Activated CD4-positive, alpha-beta memory T cell treated with anti-CD3 and anti-CD28 coated beads, Interleukin-2, amount 10 ng/mL, durations not matched to agents 7 days and 5 days (primary cell): ENCODE measurements at places on chromosomes 1 and 21. TPM values are rescaled to one million over a fixed set of nuclear protein-coding genes. Genes with fewer than 3 reads are reported as not detected.

- DNase-seq = no peak
- H3K4me1 ChIP-seq = peaks cover 49% of the 10 kb centered on the region
- H3K4me3 ChIP-seq = peak overlapping the region; percentile 85
- peak overlapping the region; percentile 8 for H3K27ac ChIP-seq
- H3K36me3 ChIP-seq = peaks cover 20% of the 10 kb centered on the region
- H3K27me3 ChIP-seq = no peaks in the 10 kb centered on the region
Observed at GRCh38 chr1:155210314-155211104, 2.0 kb downstream of the MTX1 start.

DNA sequence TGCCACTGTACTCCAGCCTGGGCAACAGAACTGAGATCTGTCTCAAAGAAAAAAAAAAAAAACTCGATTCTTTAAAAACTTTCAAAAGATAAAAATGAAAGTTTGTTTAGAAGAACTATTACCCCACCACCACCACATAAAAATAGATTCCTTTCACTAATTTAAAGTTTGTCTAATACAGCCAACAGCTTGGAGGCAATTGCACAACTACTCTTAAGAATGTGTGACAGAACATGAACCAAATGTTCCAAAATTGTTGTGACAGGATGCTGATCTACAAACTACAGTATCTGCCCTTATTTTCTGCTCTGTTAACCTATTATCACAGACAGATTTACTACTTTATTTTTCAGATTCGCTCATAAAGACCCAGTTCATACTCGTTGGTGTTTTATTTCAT lies 5.5 kb upstream of the TGFBR3 start:
- peaks cover 36% of the 10 kb centered on the region for H3K4me1 ChIP-seq
- no peaks in the 10 kb centered on the region for H3K36me3 ChIP-seq
- DNase-seq = no peak
- H3K27me3 ChIP-seq = peaks cover 23% of the 10 kb centered on the region
- H3K4me3 ChIP-seq = no peak overlapping the region

DNA sequence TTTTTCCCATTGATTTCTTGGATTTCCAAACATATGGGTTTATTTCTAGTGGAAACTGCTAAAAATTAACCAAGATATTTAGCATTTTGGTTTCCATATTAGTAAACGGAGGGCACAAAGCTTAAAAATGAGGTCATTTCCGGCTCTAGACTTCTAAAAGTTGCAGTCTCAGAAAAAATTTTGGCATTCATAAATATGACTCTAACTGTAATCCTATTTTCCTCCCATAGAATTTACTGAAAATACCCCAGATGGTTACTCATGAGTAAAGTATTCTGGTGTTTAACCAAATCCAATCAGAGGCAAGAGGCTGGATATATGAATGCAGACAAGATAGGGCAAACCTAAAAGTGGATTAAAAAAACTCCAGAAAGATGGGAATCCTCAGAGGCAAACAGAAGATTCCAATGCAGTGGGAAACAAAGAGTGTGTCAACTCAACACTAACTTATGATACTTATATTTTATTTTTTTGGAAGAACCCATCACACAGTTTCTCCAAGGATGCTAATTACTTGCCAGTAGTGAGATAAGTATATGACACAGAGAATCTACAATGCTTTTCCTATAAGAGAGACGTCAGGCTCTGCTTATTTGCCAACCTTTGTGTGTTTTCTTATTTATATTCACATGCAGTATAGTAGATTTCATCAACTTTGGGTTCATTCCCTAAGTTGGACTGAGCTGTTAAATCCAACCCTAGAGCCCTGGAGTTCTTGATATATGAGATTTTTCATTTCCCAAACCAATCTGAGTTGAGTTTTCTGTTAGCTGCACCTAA lies 90.1 kb upstream of the BCL10 start:
- no peaks in the 10 kb centered on the region for H3K36me3 ChIP-seq
- no peaks in the 10 kb centered on the region for H3K4me1 ChIP-seq
- peaks cover 11% of the 10 kb centered on the region for H3K27me3 ChIP-seq
- no peak for DNase-seq

DNA sequence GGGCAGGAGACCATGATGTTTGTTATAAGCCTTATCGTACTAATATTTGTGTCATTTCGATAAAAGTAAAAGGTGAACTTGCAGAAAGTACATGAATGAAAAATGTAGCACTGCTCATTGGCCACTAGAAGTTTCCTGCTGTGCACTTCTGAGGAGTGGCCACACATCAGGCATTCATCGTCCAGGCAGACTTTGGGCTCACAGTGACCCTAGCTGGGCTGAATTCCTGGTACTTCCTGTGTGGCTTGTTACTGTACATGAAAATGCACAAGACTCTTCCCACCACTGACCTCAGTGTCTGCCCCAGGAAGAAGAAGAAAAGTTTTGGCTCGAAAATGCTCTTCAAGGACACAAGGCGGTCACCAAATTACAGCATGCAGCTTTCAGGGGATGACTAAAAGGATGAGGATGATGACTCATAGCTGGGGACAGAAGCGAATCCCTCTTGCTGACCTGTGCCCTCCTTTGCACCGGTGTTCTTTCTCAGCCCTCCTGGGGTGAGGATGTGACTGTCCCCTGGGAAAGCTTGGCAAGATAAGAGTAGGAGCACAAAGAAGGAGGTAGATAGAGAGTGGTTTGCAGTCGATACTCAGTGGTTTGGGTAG lies 252.4 kb upstream of the KAZN start:
- H3K36me3 ChIP-seq = no peaks in the 10 kb centered on the region
- DNase-seq = no peak
- H3K4me1 ChIP-seq = no peaks in the 10 kb centered on the region

- no peaks in the 10 kb centered on the region for H3K4me1 ChIP-seq
- no peak for DNase-seq
- H3K4me3 ChIP-seq = no peak overlapping the region
- H3K27me3 ChIP-seq = no peaks in the 10 kb centered on the region
- no peaks in the 10 kb centered on the region for H3K36me3 ChIP-seq
Observed at GRCh38 chr1:245797592-245798348, 643.0 kb downstream of the KIF26B start.

DNA sequence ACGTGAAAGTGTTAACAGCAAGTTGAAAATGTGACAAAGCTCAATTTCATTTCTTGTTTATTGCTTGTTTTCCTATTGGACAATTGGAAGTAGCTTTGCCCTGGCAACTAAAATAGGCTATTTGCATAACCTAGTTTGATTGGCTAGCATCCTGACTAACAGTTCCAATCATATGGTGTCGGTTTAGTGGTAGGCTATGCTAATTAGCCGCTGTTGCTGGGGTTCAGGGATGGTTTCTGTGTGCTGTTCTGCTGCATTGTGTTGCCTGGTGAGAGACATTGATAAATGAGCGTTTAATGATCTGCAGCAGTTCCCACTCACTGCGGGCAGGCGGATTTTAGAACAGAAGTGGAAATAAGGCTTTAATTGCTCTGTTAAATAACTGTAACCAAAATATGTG lies 68.5 kb downstream of the DYRK1A start:
- H3K4me3 ChIP-seq = no peak overlapping the region
- H3K27ac ChIP-seq = no peak overlapping the region
- H3K27me3 ChIP-seq = no peaks in the 10 kb centered on the region
- peaks cover 23% of the 10 kb centered on the region for H3K36me3 ChIP-seq
- peaks cover 16% of the 10 kb centered on the region for H3K4me1 ChIP-seq

- no peaks in the 10 kb centered on the region for H3K4me1 ChIP-seq
- H3K27ac ChIP-seq = no peak overlapping the region
- no peak overlapping the region for H3K4me3 ChIP-seq
- no peak for DNase-seq
Observed at GRCh38 chr1:201647094-201647493, 108.2 kb downstream of the NAV1 start.

DNA sequence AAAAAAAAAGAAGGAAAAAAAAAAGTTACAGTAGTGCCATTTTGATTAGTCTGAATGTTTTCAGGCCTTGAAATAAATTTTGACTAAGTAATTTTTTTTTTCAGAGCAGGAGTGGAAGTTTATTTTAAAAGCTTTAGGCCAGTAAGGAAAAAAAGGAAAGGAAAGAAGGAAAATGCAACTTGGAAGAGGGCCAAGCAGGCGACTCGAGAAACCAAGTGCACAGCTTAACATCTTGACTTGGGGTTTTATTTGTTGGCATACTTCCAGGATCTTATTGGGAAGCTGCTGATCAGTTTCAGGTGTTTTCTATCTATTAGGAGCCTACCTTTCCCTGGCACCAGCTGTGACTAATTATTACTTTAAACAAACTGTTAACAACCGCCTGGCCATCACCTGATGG lies 41.7 kb downstream of the ATF3 start:
- H3K4me1 ChIP-seq = no peaks in the 10 kb centered on the region
- no peaks in the 10 kb centered on the region for H3K36me3 ChIP-seq
- no peak overlapping the region for H3K27ac ChIP-seq

DNA sequence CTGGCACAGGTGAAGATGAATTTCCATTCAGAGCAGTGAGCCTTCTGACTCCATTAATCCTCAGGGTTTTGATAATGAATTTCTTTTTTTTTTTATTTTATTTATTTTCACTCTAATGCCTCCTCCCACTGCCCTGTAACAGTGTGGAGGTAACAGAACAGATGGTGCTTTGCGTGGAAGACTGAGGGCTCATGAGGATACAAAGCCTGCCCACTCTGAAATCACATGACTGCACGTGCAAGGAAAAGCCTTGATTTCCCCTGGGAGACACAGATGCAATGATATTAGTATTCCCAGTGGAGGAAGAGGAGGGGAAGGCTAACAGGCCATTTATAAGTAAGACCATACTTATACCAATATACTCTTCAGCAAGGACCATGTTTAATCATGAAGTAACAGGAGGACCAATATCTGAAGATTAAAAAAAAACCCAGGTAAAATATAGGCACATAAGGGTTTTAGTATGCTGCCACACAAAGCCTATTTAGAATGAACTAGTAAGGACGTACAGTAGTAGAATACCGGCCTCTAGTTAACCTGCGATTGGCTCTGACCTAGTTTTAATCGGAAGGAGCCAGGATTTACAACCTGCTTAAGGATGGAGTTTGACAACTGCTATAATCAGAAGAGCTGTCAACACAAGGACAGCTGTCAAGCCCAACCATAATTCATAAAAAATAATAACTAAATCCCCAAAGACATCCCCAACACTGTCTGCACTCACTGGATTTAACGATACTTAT lies 69.6 kb downstream of the LHX4 start:
- no peak overlapping the region for H3K27ac ChIP-seq
- peaks cover 7% of the 10 kb centered on the region for H3K4me1 ChIP-seq
- peaks cover 3% of the 10 kb centered on the region for H3K36me3 ChIP-seq

DNA sequence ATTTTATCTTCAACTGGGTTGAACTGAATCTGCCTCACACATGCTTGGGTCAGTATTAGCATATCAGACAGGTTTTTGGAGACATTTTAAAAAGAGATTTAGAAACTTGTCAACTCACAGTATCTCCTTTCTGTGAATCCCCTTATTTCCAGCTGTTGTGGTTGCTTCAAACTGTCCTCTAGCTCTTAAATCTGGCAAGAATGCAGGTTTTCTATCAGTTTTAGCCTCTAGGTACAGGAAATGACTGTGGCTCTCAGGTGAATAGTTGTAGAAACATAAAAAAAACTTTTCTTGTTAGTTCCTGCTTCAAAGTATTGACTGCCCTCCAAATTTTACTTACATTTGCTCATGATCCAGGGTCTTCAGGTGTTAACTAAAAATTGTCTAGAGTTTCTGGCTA lies 495.7 kb upstream of the TMPRSS15 start:
- no peaks in the 10 kb centered on the region for H3K36me3 ChIP-seq
- no peaks in the 10 kb centered on the region for H3K27me3 ChIP-seq
- no peak overlapping the region for H3K27ac ChIP-seq

DNA sequence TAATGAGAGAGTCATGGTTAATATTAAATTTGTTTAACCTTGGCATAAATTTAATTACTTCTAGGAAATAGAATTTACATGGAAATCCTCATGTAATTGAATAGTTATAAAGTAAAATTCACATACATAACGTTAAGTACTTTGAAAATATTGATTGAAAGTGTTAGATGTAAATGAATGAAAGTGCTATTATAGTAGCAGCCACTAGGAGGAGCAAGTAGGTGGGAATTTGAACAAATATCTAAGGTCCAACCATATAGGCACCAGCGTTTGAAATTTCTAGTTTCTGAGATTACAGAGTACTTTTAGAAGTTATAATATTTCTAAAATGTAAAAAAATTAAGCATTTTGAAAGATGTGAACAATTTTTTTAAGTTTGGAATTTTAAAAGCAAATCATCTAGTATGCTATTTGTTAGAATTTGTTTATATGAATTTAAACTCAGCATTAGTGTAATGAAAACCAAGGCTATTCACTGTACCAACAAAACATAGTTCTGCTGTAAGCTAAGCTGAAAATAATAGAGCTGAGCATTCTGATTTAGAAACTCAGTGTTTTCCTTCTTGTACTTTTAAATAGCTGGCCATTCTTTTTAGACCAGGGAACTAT lies 3.3 kb downstream of the B3GALT2 start:
- H3K4me3 ChIP-seq = peak overlapping the region; percentile 59
- no peaks in the 10 kb centered on the region for H3K27me3 ChIP-seq
- no peak overlapping the region for H3K27ac ChIP-seq
- H3K36me3 ChIP-seq = peaks cover 10% of the 10 kb centered on the region

DNA sequence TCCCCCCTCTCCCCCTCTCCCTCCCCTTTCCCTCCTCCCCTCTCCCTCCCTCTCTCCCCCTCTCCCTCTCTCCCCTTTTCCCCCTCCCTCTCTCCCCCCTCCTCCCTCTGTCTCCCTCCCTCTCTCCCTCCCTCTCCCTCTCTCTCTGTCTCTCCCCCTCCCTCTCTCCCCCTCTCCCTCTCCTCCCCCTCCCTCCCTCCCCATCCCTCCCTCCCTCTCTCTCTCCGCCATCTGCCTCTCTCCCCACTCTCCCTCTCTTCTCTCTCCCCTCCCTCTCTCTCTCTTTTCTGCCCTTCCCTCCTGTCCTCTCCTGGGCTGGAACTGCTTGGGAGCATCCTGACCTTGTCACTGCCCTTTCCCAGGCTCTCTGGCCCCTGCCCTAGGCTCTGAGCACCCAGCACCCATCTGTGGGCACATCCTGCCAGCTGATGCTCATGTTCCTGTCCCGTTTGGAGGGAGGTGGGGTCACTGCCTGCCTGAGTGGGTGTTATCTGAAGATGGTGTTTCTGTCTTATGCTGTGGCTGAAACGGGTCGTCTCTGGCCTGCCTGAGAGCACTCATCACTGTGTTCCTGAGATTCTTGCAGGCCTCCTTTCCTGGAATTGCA lies 10.8 kb downstream of the FTCD start:
- no peaks in the 10 kb centered on the region for H3K36me3 ChIP-seq
- no peak overlapping the region for H3K27ac ChIP-seq
- no peak overlapping the region for H3K4me3 ChIP-seq
- no peak for DNase-seq

DNA sequence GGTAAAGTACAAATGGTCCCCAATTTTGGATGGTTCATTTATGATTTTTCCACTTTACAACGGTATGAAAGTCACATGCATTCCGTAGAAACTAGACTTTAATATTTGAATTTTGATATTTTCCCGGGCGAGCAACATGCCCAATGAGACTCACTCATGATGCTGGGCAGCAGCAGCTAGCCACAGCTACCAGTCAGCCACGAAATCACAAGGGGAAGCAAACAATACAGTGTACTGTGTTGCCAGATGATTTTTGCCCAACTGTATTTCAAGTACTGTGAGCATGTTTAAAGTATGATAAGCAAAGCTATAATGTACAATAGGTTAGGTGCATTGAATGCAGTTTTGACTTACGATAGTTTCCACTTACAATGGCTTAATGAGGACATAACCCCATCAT lies 266.8 kb downstream of the VAV3 start:
- no peak for DNase-seq
- no peaks in the 10 kb centered on the region for H3K27me3 ChIP-seq
- no peak overlapping the region for H3K4me3 ChIP-seq
- H3K36me3 ChIP-seq = no peaks in the 10 kb centered on the region
- no peaks in the 10 kb centered on the region for H3K4me1 ChIP-seq

Gene LCE1F
- not detected for total RNA-seq

Gene UMODL1
- total RNA-seq = 0.05 TPM

Gene SYNC
- total RNA-seq = not detected

Gene COL9A2
- 7.2 TPM for total RNA-seq

Gene TEKT2
- total RNA-seq = not detected

Gene ANKRD65
- total RNA-seq = not detected
